ENCODE measurements at places on chromosomes 5 and 9.

GRCh38 chr9:94625835-94626234 lies 13.5 kb downstream of the FBP1 start:
- DNase-seq: no peak
- peaks cover 5% of the 10 kb centered on the region for H3K4me1 ChIP-seq
- peaks cover 8% of the 10 kb centered on the region for H3K27me3 ChIP-seq
- H3K36me3 ChIP-seq: no peaks in the 10 kb centered on the region
- H3K4me3 ChIP-seq: no peak overlapping the region

DNA sequence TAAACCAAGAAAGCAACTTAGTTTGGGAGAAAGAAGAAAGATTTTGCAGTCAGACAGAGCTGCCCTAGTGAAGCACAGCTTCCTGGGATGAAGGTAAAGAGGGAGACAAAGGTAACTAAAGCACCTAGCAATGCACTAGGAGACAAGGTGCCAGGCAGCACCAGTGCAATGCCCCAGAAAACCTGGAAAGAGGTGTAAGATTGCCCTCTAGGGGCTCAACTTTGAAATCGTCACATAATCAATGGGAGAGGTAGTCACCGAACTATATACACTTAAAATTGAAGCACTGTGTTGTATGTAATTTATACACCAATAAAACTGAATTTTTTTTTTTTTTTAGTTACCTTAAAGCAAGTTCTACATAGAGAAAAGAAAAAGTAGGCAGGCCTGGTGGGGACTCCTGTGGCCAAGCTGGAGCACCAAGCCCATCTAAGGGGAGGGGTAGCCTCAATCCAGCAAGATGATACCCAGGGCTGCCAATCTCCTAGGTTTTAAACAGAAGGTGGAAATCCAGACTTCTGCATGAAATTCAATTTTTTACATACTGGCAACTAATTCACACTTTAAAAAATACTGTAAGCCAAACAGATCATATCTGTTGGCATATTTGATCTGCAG lies 48.2 kb downstream of the CDK5RAP2 start:
- peaks cover 31% of the 10 kb centered on the region for H3K36me3 ChIP-seq
- H3K4me1 ChIP-seq: no peaks in the 10 kb centered on the region
- no peak overlapping the region for H3K4me3 ChIP-seq
- H3K27me3 ChIP-seq: no peaks in the 10 kb centered on the region
- peak; percentile 35 for DNase-seq

- no peaks in the 10 kb centered on the region for H3K36me3 ChIP-seq
- H3K4me3 ChIP-seq: peak overlapping the region; percentile 96
- H3K27ac ChIP-seq: peak overlapping the region; percentile 31
- no peaks in the 10 kb centered on the region for H3K27me3 ChIP-seq
Observed at GRCh38 chr5:146447734-146448380, 724 bp downstream of the TCERG1 start.

- no peak overlapping the region for H3K4me3 ChIP-seq
- H3K27me3 ChIP-seq: no peaks in the 10 kb centered on the region
- H3K4me1 ChIP-seq: peaks cover 8% of the 10 kb centered on the region
- H3K36me3 ChIP-seq: no peaks in the 10 kb centered on the region
Observed at GRCh38 chr9:472479-473075, 257.9 kb downstream of the DOCK8 start.

DNA sequence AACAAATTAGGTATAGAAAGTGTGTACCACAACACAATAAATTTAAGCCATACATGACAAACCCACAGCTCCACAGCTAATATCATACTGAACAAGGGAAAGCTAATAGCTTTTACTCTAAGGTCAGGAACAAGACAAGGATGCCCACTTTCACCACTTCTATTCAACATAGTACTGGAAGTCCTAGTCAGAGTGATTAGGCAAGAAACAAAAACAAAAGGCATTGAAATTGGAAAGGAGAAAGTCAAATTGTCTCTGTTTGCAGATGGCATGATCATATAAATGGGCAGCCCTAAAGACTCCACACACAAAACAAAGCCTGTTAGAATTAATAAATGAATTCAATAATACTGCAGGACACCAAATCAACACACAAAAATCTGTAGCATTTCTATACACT lies 548.8 kb downstream of the CTNND2 start:
- H3K4me3 ChIP-seq: no peak overlapping the region
- DNase-seq: no peak

GRCh38 chr5:56176155-56176798 lies 56.9 kb downstream of the ANKRD55 start:
- H3K4me3 ChIP-seq: peak overlapping the region; percentile 10
- no peaks in the 10 kb centered on the region for H3K27me3 ChIP-seq
- H3K36me3 ChIP-seq: no peaks in the 10 kb centered on the region
- H3K4me1 ChIP-seq: peaks cover 3% of the 10 kb centered on the region

- H3K4me3 ChIP-seq: no peak overlapping the region
- no peaks in the 10 kb centered on the region for H3K27me3 ChIP-seq
- no peak for DNase-seq
Observed at GRCh38 chr9:8569823-8570222, 770.2 kb upstream of the DMAC1 start.

- peak; percentile 75 for DNase-seq
- H3K27me3 ChIP-seq: no peaks in the 10 kb centered on the region
- H3K4me3 ChIP-seq: no peak overlapping the region
Observed at GRCh38 chr9:114291064-114291474, 31.8 kb upstream of the ORM1 start.

DNA sequence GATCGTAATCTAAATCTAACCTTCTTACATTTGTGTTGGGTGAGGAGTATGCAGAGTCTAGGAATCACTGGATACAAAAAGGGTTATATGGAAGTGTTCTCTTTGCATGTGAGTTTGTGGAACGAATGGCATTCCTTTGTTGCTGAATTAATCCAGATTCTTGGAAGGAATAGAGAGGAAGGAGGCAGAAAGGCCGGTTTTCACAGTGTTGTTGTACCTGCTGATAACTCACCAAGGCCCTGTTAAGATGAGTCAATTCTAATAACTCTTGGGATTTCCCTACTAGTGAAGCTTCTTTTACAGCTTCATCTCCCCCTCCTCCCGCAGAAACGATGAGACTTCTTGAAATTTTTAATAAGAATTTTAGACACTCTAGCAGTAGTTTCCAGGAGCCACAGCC lies 84.0 kb downstream of the ZSWIM6 start:
- no peaks in the 10 kb centered on the region for H3K27me3 ChIP-seq
- H3K4me1 ChIP-seq: peaks cover 4% of the 10 kb centered on the region
- no peak for DNase-seq
- no peak overlapping the region for H3K4me3 ChIP-seq
- no peaks in the 10 kb centered on the region for H3K36me3 ChIP-seq
- H3K27ac ChIP-seq: no peak overlapping the region

- H3K4me1 ChIP-seq: no peaks in the 10 kb centered on the region
- H3K27ac ChIP-seq: no peak overlapping the region
- no peaks in the 10 kb centered on the region for H3K36me3 ChIP-seq
- no peaks in the 10 kb centered on the region for H3K27me3 ChIP-seq
- H3K4me3 ChIP-seq: no peak overlapping the region
Observed at GRCh38 chr5:174482607-174483024, 241.8 kb upstream of the MSX2 start.

- H3K27ac ChIP-seq: no peak overlapping the region
- no peaks in the 10 kb centered on the region for H3K27me3 ChIP-seq
- H3K4me3 ChIP-seq: no peak overlapping the region
- no peaks in the 10 kb centered on the region for H3K4me1 ChIP-seq
- no peak for DNase-seq
Observed at GRCh38 chr9:117587263-117587662, 116.9 kb upstream of the TLR4 start.

- no peak overlapping the region for H3K27ac ChIP-seq
- no peak for DNase-seq
- no peak overlapping the region for H3K4me3 ChIP-seq
Observed at GRCh38 chr5:558326-558725, 34.1 kb upstream of the SLC9A3 start.

- H3K36me3 ChIP-seq: no peaks in the 10 kb centered on the region
- DNase-seq: peak; percentile 72
- H3K4me1 ChIP-seq: peaks cover 8% of the 10 kb centered on the region
- H3K4me3 ChIP-seq: no peak overlapping the region
Observed at GRCh38 chr9:88322906-88323566, 65.2 kb upstream of the SPIN1 start.

GRCh38 chr5:158676642-158677469 lies 422.9 kb downstream of the EBF1 start:
- no peak overlapping the region for H3K27ac ChIP-seq
- no peak overlapping the region for H3K4me3 ChIP-seq
- no peaks in the 10 kb centered on the region for H3K36me3 ChIP-seq
- H3K4me1 ChIP-seq: no peaks in the 10 kb centered on the region

DNA sequence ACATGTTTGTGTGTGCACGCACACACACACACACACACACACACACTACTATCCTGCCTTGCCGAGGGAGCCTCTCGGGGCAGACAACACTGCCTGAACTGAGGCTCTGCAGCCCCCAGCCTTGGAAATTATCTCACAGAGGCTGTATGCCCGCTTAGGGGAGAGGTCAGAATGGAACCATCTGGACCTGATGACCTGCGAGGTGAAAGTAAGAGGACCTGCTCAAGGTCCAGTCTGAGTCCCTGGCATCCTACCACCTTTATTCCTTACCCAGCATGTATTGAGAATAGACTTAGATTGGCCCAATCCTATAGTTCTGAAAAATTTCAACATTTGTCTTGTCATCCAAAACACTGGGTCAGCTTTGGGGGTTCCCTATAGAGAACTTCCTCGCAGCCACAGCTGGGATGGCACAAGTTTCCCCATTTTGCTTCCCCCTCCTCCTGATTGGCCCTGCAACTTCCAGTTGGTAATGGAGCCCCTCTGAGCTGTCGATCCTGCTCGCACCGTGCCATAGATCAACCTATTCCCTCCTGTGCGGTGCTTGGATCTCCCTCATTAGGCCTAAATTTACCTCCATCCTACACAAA lies 10.2 kb downstream of the MVB12B start:
- no peak for DNase-seq
- H3K36me3 ChIP-seq: peaks cover 8% of the 10 kb centered on the region
- H3K4me1 ChIP-seq: peaks cover 15% of the 10 kb centered on the region
- no peaks in the 10 kb centered on the region for H3K27me3 ChIP-seq
- no peak overlapping the region for H3K4me3 ChIP-seq

DNA sequence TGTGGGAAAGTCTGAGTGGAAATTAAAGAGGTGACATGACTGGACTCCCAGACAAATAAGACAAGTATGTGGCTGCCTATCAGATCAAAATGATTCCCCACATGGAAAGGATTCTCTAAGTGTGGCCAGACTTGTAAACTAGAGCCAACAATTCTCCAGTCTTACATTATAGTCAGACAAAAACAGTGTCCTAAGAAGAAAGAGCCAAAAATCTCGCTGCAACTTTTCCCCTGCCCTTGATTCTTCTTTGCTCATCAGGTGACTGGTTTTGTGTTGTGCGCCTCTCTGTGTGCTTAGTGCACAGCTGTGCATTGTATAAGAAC lies 164.2 kb upstream of the TARS1 start:
- H3K4me3 ChIP-seq: no peak overlapping the region
- DNase-seq: peak; percentile 8
- no peaks in the 10 kb centered on the region for H3K27me3 ChIP-seq
- H3K36me3 ChIP-seq: no peaks in the 10 kb centered on the region
- H3K4me1 ChIP-seq: peaks cover 1% of the 10 kb centered on the region
- no peak overlapping the region for H3K27ac ChIP-seq

- peak overlapping the region; percentile 27 for H3K27ac ChIP-seq
- H3K27me3 ChIP-seq: no peaks in the 10 kb centered on the region
- H3K36me3 ChIP-seq: peaks cover 36% of the 10 kb centered on the region
- DNase-seq: peak; percentile 39
- no peaks in the 10 kb centered on the region for H3K4me1 ChIP-seq
Observed at GRCh38 chr5:36607114-36607571, 737 bp downstream of the SLC1A3 start.

DNA sequence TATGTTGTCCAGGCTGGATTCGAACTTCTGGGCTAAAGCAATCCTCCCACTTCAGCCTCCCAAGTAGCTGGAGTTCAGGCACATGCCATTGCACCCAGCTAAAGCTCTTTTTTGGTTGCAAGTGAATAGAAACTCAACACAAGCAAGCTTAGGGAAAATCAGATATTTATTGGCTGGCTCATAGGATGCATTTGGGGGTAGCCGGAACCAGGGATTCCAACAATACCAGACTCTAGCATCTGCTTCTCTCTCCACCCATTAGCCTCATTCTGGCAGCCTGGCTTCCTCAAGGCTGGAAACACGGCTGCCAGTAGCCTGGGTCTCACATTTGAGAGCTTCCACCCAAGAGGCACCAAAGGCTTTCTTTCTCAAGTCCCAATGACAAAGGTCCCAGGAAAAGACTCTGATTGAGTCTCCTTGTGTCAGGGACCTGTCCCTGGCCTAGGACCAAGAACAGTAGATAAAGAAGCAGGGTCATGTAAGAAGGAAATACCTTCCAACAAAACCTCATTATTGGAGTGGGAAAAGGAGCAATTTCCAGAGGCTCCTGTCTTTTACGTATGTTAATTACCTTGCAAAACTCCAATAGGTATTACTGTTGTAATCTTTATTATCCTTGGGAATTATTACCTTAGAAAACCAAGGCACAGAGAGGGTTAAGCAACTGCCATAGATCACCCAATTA lies 23.0 kb upstream of the B4GALT1 start:
- H3K4me3 ChIP-seq: no peak overlapping the region
- DNase-seq: no peak
- H3K4me1 ChIP-seq: peaks cover 5% of the 10 kb centered on the region
- no peak overlapping the region for H3K27ac ChIP-seq
- peaks cover 51% of the 10 kb centered on the region for H3K27me3 ChIP-seq

DNA sequence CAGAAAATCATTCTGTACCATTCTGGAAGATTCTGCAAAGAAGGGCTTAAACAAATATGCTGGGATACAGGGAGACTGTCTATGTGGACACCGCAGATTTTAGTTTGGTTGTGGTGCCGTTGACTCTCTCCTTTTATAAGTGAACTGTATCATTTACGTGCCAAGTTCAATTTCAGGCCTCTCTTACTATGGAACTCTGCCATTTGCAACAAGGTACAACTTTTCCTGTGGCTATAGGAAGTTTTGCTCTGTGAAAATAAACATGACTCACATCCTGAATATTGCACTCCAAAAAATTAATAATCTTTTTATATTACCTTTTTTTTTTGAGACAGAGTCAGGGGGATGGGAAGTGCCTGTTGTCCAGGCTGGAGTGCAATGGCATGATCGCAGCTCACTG lies 29.7 kb upstream of the CSNK1G3 start:
- no peaks in the 10 kb centered on the region for H3K36me3 ChIP-seq
- DNase-seq: no peak
- no peaks in the 10 kb centered on the region for H3K4me1 ChIP-seq
- no peaks in the 10 kb centered on the region for H3K27me3 ChIP-seq
- no peak overlapping the region for H3K4me3 ChIP-seq

- no peak overlapping the region for H3K4me3 ChIP-seq
- peaks cover 72% of the 10 kb centered on the region for H3K36me3 ChIP-seq
- no peaks in the 10 kb centered on the region for H3K4me1 ChIP-seq
- H3K27ac ChIP-seq: no peak overlapping the region
- no peak for DNase-seq
Observed at GRCh38 chr9:89352451-89352850, 34.2 kb downstream of the SECISBP2 start.

GRCh38 chr9:129379181-129379836 lies 201.2 kb upstream of the IER5L start:
- H3K4me3 ChIP-seq: no peak overlapping the region
- peaks cover 11% of the 10 kb centered on the region for H3K4me1 ChIP-seq
- H3K27ac ChIP-seq: no peak overlapping the region
- no peaks in the 10 kb centered on the region for H3K36me3 ChIP-seq
- DNase-seq: no peak
- H3K27me3 ChIP-seq: peaks cover 3% of the 10 kb centered on the region

Data from mesenchymal stem cell (in vitro differentiated cells and primary cell).